ENCODE measurements at places on chromosomes 4 and X. TPM values are rescaled to one million over a fixed set of nuclear protein-coding genes. Genes with fewer than 3 reads are reported as not detected.

ZXDA gene
- total RNA-seq, result 7.4 TPM

- no peaks in the 10 kb centered on the region for H3K36me3 ChIP-seq
- no peak overlapping the region for H3K27ac ChIP-seq
- no peak for DNase-seq
- peaks cover 8% of the 10 kb centered on the region for H3K27me3 ChIP-seq
Observed at GRCh38 chr4:1504595-1505500, 98.6 kb upstream of the NKX1-1 start.

NPY5R gene
- 9.7 TPM for total RNA-seq

GRCh38 chrX:43448688-43449087 is 207.4 kb upstream of the MAOA start:
- DNase-seq, result no peak
- no peaks in the 10 kb centered on the region for H3K27me3 ChIP-seq
- no peaks in the 10 kb centered on the region for H3K36me3 ChIP-seq
- H3K4me1 ChIP-seq, result no peaks in the 10 kb centered on the region

GRCh38 chrX:132710656-132711155 is 221.9 kb upstream of the MBNL3 start:
- H3K4me3 ChIP-seq, result no peak overlapping the region
- H3K4me1 ChIP-seq, result no peaks in the 10 kb centered on the region
- H3K36me3 ChIP-seq, result no peaks in the 10 kb centered on the region
- no peak overlapping the region for H3K27ac ChIP-seq

GRCh38 chr4:162959046-162959445 is 207.6 kb downstream of the NAF1 start:
- H3K4me1 ChIP-seq, result no peaks in the 10 kb centered on the region
- no peak overlapping the region for H3K4me3 ChIP-seq
- H3K36me3 ChIP-seq, result no peaks in the 10 kb centered on the region
- peak; percentile 10 for DNase-seq
- H3K27me3 ChIP-seq, result no peaks in the 10 kb centered on the region

PRKG2 gene
- 0.54 TPM for total RNA-seq

TKTL2 gene
- not detected for total RNA-seq

DNA sequence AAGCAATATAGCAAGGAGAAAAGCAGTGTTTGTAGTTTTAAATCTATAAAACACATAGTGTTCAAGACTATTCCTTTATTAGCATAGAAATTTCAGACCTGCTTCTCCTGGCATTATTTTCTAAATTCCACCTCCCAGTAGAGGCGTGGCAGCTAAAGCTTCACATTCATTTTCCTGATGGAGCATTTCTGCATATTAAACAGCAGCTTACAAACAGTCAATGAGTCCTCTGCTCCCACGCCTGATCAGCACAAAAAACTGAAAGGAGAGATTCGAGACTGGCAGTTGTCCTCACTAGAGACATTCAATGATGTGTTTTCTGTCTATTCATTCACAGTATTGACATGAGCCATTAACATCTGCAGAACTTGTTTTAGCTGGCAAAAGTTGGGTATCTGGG is 61.4 kb downstream of the SHISA3 start:
- no peak for DNase-seq
- H3K27me3 ChIP-seq, result no peaks in the 10 kb centered on the region
- H3K36me3 ChIP-seq, result no peaks in the 10 kb centered on the region
- no peak overlapping the region for H3K27ac ChIP-seq
- no peaks in the 10 kb centered on the region for H3K4me1 ChIP-seq

DNA sequence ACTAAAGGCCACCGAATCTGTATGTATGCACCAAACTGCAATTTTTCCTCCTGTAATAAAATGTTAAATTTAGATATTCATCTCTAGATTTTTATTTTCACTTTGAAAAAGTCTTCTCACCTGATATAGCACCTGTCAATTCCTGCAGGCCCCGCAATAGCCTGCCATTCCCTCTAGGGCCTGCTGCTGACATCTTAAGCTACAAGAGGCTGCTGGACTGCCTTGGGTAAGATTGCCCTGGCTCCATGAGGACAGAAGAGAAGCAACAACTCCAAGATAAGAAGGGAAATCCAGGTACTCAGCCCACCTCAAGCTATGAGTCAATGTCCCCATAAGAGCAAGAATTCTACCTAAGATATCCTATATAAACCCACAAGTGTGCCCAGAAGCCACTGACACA is 230.2 kb upstream of the AGTR2 start:
- H3K27me3 ChIP-seq, result no peaks in the 10 kb centered on the region
- H3K4me1 ChIP-seq, result no peaks in the 10 kb centered on the region
- peaks cover 7% of the 10 kb centered on the region for H3K36me3 ChIP-seq
- H3K4me3 ChIP-seq, result no peak overlapping the region
- H3K27ac ChIP-seq, result no peak overlapping the region

PDE5A gene
- total RNA-seq, result 1.1 TPM

DNA sequence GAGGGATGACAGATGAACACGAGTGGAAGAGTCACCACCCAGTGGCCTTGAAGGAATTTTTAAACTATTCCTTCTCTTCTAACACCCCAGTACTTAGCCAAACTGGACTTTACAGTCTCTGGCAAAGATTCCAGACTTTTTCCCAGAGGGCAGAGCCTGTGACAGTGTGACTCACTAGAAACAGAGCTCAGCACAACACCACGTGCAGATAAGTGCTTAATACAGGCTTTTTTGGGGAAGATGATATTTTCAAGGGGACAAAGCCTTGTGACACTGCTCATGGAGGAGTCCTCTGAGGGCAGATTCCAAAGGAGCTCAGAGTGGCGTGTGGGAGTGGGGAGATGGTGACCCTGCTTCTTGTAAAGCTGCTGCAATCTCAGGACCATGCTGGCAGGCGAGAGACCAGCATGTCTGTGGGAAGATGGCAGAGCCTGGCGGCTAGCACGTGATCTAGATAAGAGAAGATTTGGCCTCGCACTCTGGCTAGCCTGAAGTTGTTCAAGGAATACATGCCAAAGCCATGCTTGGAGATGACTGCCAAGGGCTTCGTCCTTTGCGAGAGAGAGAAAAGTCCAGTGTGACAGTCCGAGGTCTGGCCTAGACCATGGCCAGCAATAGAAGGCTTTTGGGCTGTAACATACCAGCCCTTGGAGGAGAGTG is 2.4 kb downstream of the RAB33A start:
- H3K4me3 ChIP-seq, result no peak overlapping the region
- no peaks in the 10 kb centered on the region for H3K27me3 ChIP-seq
- H3K36me3 ChIP-seq, result no peaks in the 10 kb centered on the region
- no peak for DNase-seq
- H3K4me1 ChIP-seq, result peaks cover 10% of the 10 kb centered on the region

DUX4 gene
- total RNA-seq, result not detected

RIBC1 gene
- 2.7 TPM for total RNA-seq

DNA sequence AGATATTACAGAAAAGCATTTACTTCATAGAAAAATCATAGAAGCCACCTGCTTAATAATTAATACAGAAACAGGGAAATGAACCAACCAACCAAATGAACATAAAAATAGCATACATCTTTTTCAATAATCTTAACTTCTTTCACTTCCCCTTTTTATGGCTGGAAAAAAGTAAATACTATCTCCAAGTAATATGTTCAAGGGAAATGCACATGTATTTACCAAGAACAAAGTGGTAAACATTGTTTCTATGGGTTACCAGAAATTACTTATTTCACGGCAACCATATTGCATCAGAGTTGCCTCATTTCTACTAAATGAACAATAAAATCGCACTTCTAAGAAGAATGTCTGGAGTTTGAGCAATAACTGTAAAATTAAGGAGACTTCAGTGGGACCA is 321.3 kb downstream of the TMA16 start:
- H3K4me3 ChIP-seq, result no peak overlapping the region
- H3K27ac ChIP-seq, result no peak overlapping the region
- no peaks in the 10 kb centered on the region for H3K36me3 ChIP-seq
- no peak for DNase-seq
- H3K27me3 ChIP-seq, result no peaks in the 10 kb centered on the region
- no peaks in the 10 kb centered on the region for H3K4me1 ChIP-seq

ADH1A gene
- total RNA-seq, result not detected

DNA sequence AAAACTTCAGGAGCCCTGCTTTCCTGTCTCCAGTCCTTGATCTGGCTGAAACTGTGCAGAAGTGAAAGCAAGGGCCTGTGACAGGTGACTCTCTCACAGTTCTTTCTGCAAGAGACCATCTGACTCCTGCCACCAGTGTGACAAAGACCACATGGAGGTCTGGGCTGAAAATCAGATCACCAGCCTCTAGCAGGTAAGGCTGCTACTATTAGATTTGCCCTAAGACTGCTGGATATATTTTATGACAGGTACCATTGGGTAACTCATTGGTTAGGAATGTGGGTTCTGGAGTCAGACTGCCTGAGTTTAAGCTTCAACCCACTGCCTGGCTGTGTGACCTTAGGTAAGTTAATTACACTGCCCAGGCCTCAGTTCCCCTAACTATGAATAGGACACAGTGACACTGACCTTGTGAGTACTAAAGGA is 163.3 kb upstream of the SLC7A11 start:
- no peaks in the 10 kb centered on the region for H3K36me3 ChIP-seq
- no peak for DNase-seq
- no peaks in the 10 kb centered on the region for H3K27me3 ChIP-seq
- H3K4me3 ChIP-seq, result no peak overlapping the region
- H3K27ac ChIP-seq, result peak overlapping the region; percentile 70

DNA sequence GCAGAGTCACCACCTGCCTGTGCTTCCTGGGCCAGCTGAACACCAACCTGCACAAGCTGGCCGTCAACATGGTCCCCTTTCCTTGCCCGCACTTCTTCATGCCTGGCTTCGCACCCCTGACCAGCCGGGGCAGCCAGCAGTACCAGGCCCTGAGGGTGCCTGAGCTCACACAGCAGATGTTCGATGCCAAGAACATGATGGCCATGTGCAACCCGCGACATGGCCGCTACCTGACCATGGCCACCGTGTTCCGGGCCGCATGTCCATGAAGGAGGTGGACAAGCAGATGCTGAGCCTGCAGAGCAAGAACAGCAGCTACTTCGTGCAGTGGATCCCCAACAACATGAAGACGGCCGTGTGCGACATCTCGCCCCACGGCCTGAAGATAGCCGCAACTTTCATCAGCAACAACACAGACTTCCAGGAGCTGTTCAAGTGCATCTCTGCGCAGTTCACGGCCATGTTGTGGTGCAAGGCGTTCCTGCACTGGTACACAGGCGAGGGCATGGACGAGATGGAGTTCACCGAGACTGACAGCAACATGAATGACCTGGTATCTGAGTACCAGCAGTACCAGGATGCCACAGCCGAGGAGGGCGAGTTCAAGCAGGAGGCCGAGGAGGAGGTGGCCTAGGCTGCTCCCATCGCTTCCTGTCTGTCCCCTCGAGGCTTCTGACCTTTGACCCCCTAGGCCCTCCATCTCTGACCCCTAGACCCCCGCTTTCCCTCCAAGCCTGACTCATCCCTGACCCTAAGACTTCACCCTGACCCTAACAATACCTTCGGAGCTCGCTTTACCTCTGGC is 170.3 kb downstream of the THOC2 start:
- H3K4me1 ChIP-seq, result no peaks in the 10 kb centered on the region
- no peak for DNase-seq
- no peaks in the 10 kb centered on the region for H3K36me3 ChIP-seq
- no peak overlapping the region for H3K27ac ChIP-seq
- no peak overlapping the region for H3K4me3 ChIP-seq

GRCh38 chrX:153944800-153945150 is 332 bp upstream of the RENBP start:
- H3K27ac ChIP-seq, result no peak overlapping the region
- H3K36me3 ChIP-seq, result no peaks in the 10 kb centered on the region
- no peak for DNase-seq
- H3K27me3 ChIP-seq, result no peaks in the 10 kb centered on the region
- no peaks in the 10 kb centered on the region for H3K4me1 ChIP-seq
- no peak overlapping the region for H3K4me3 ChIP-seq

SYNPO2 gene
- total RNA-seq, result 43.5 TPM

GRCh38 chr4:4981427-4981826 is 37.8 kb downstream of the CYTL1 start:
- H3K27ac ChIP-seq, result no peak overlapping the region
- no peaks in the 10 kb centered on the region for H3K36me3 ChIP-seq
- no peaks in the 10 kb centered on the region for H3K4me1 ChIP-seq
- H3K4me3 ChIP-seq, result no peak overlapping the region
- DNase-seq, result peak; percentile 80
- no peaks in the 10 kb centered on the region for H3K27me3 ChIP-seq

DNA sequence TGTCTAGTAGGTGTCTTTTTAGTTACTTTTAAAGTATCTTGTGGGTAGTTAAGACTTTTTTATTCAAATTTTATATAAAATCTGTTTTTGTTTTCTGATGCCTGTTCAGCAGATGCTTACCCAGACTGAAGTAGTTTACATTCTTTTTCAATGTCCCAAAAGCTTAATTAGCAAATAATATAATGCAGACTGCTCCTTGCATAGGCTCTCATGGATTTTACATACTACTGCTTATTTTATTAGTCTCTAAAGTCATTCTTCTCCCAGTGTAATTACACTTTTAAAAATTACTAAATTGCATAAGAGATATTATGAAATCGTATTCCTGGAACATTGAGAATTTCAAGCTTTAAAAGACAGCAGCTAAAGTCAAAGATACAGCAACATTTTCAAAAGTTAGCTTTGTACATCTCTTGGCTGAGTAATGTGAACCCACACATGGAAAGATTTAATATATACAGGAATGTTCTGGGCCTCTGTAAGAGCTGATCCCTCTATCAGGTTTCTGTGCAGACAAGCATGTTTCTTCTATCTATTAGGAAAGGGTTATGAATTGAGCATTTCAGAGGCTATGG is 148.4 kb upstream of the SPRY1 start:
- peaks cover 15% of the 10 kb centered on the region for H3K4me1 ChIP-seq
- DNase-seq, result peak; percentile 62
- H3K27ac ChIP-seq, result no peak overlapping the region
- no peaks in the 10 kb centered on the region for H3K27me3 ChIP-seq

DNA sequence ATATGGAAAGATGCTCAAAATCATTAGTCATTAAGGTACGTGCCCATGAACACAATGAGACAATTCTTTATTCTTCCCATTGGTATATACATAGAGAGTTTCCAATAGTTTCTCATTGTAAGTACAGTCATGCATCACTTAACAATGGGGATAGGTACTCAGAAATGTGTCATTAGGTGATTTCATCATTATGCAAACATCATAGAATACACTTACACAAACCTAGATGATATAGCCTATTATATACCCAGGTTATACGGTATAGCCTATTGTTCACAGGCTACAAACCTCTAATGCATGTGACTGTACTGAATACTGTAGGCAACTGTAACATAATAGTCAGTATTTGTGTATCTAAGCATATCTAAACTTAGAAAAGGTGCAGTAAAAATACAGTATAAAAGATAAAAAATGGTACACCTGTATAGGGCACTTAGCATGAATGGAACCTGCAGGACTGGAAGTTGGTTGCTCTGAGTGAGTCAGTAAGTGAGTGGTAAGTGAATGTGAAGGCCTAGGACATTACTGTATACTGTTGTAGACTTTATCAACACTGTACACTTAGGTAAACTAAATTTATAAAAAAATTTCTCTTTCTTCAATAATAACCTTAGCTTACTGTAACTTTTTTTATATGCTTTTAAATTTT is 49.6 kb downstream of the KLHL13 start:
- H3K27ac ChIP-seq, result no peak overlapping the region
- H3K36me3 ChIP-seq, result no peaks in the 10 kb centered on the region
- no peaks in the 10 kb centered on the region for H3K4me1 ChIP-seq
- no peak overlapping the region for H3K4me3 ChIP-seq
- H3K27me3 ChIP-seq, result no peaks in the 10 kb centered on the region
- DNase-seq, result no peak

Data from cardiac muscle cell (in vitro differentiated cells and primary cell).